MV-4-11 (cell line): ENCODE measurements at places on chromosomes 5 and 9.
A peak's percentile ranks its signal among the peaks of the same experiment; 100 is the strongest.

- peak; percentile 76 for DNase-seq
Measured at GRCh38 chr5:159083548-159084452, 15.9 kb downstream of the EBF1 start.

DNA sequence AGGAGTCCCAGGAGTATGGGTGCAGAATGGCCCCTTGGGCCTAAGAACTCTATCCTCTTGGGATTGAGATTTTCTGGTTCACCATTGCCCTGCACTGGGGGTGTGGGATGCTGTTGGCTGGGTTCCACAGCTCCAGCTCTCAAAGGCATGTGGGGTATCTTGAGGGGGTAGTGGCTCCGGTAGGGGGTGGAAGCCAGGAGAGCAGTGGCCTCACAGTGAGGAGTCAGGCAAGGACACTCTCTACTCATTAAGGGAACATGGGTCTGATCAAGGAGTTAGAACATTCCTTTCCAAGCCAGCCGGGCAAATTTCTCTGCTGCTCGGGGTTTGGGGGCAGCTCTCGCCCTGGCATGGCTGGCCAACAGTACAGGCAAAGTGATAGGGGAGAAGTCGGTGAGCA lies 33.0 kb downstream of the LARP1 start:
- DNase-seq: no peak

- DNase-seq: no peak
Measured at GRCh38 chr9:112273876-112274275, 59.5 kb downstream of the PTBP3 start.

GRCh38 chr5:76081811-76082771 lies 1.1 kb upstream of the SV2C start:
- DNase-seq: no peak

DNA sequence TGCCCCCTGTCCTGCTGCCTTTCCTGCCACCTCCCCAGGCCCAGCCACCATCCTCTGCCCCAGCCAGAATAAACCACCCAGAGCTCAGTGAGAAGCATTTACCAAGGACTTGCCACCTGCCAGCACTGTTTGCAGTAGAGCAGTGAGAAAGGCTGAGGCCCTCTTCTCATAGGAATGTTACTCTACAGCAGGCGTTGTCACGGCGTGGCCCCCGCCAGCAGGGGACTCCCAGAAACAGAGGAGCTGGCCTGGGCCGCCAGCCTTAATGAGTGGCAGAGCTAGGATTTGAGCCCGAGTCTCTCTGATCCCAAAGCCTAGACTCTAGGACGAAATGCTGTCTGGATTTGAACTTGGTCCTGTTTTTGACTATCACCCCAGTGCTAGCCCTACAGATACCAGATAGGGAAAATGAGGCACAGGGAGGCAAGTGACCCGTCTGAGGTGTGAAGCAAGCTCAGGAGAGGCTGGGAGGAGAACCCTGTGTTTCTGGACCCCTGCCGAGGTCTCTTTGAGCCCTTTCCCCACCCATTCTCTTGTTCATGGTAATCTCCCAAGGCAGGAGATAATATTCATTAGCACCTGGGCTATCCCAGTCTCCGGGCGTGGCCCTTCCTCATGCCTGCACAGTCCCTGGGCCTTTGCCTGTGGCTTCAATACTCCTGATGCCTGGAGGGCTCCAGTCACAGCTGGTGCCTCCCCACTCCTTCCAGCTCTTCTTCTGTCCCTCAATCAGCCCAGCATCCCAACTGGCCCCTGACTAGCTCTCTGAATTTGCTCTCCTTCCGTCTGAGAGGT lies 30.7 kb downstream of the HRH2 start:
- no peak for DNase-seq

DNA sequence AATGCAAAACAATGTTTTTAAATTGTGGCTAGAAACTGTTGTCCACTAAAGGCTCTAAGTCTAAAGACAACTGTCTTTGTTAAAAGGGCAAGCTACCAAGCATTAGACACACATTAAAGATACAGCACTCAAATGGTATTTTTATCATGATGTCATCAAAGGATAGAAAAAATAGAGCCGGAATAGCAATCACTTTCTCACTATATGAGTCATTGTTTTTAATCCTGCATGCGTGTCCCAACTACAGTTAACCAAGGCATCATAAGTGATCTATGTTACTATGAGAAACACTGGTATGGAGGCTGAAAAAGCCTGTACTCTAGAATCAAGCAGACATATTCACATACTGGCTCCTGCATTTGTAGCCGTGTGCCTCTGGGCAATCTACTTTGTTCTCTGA lies 1.9 kb upstream of the PJA2 start:
- peak; percentile 79 for DNase-seq

DNA sequence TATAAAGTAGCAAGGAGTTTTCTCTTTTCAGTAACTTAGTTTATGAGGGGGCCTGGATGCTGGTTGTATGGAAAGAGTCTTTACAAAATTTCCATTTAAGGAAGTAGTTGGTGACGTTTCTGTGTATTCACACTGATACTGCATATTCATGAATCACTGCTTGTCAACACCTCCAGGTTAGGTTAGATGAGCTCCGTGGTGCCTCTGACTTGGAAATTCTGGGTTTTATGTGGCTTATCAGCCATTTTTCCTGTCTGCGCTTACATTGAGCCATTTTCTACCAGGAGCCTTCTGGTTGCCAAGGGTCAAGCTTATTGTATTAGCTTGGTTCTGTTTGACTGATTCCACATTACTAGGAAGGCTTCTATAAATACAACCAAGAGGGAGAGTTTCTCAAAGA lies 128.3 kb downstream of the SLC28A3 start:
- no peak for DNase-seq

DNA sequence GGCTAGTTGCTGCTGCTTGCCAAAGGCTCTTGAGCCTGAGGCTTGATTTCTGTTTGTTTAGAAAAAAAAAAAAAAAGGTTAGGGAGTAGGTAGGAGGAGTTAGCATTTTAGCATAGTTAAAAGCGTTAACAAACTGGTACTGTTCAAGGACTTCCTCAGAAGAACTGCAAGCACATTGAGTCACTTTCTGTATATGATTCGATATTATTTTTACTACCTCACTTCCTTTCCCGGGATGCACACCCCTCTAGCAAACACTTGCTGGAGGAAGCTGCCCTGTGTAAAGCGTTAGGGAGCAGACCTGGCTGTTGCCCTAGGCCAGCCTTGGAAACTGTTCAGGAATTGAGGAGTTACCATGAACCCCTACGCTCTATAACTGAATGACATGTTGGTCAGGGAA lies 15.7 kb upstream of the CEP120 start:
- DNase-seq: peak; percentile 36

GRCh38 chr5:93070938-93071337 lies 510.1 kb downstream of the NR2F1-AS1 start:
- DNase-seq: no peak

GRCh38 chr9:23447944-23448343 lies 378.1 kb downstream of the ELAVL2 start:
- DNase-seq: no peak

DNA sequence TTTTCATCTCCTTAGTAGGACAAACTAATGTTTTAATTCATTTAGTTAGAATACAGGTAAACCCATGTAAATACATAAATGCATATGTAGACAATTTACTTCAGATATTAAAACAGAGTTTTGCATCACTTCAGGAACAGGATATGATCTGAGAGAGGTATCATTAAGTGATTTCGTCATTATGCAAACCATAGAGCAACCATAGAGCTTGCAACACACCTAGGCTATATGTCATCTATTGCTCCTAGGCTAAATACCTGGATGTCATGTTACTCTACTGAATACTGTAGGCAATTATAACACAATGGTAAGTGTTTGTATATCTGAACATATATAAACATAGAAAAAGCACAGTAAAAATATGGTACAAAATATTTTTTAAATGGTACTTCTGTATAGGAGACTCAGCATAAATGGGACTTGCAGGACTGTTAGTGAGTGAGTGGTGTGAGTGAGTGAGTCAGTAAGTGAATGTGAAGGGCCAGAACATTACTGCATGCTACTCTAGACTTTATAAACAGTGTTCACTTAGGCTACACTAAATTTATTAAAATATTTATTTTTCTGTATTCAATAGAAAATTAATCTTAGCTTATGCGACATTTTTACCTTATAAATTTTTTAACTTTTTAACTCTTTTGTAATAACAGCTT lies 1377.5 kb upstream of the CDH9 start:
- no peak for DNase-seq

DNA sequence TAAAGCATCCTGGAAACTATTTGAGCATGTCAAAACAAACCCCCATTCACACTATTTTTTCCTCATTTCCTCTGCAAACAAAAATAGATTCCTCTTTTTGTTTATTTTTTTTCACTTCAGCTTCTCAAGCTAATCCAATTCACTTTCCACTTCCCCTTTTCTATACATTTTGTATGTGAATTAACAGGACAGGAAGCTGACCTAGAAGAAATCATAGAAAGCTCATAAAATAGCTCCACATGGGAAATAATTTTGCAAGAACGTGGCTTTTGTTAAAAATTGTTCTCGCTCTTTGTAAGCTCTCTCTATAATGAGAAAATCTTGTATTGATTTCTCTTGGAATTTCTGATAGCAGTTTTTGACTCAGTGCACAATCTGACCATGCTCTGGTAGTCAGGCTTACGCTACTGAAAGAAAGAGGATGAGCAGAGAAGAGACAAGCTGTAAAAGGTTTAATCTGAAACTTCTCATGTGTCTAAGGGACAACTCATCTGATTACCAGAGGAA lies 215.8 kb downstream of the ADAMTS12 start:
- DNase-seq: peak; percentile 96

DNA sequence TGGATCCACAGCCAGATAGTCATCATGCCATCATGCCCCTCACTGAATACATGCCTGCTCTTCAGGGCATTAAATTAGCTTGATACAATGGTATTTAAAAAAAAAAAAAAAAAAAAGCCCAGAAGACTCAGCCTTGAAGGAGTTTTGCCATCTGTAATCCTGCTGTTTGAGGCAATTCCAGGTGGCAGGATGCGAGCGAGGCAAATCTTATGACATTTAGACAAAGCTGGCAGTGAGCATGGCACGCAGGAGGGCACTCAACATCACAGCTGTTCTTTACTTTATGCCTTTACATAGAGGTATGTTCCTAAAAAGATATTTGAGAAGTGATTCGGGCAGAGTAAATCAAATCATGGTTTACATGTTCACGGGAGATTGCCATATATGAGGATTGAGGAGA lies 692.0 kb upstream of the DMAC1 start:
- no peak for DNase-seq

DNA sequence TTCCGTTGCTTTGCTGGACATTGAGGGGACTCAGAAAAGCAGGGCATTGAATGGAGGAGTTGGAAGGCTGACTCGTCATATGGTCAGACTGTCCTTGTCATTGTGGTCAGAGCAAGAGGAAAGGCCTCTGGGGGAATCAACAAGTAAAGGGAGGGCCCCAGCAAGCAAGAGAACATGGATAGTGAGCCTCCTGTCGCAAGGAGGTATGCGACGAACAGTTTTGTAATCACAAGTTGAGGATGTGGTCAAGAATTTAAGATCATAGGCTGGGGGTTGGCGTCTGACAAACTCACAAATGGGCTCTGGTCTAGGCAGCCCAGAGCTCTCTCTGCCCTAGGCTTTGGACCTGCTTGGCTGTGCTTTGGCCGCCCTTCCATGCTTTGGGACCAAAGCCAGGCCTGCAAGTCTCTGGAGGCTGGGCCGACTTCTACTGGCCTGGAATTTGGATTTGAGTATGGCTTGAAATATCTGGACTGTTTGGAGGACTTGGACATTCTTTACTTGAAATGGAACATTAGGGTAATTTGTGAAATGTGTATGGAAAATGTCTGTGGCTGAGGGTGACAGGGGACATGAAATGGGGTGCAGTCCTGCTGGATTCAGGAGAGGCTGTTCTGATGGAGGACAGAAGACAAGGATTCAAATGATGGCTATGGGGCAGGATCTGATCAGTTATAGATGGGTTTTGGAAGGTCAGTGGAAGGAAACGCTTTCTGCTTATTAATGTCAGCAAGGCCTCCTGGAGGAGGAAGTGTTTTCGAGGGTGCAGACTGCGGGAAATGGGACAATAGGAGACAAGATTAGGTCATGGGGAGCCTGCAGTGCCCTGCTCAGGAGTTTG lies 19.2 kb upstream of the NDST1 start:
- DNase-seq: peak; percentile 64

DNA sequence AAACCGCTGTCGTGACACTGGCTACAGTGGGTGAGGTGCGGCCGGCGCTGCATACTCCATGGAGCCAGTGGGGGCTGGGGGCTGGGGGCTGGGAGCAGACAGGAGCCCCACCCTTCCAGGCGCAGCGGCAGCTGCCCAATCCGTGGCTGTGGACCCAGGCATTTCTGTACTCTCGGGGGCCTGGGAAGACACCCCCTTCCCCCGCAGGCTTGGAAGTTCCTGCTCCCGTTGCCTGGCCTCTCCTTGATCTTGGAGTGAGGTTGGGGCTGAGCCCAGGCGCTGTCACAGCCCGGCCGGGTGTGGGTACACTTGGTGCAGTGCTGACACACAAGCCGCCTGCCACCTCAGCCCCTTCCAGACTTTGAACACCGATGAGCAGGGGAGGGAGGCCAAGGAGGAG lies 27.7 kb upstream of the GGTA1 start:
- DNase-seq: no peak

GRCh38 chr9:96867079-96867804 lies 12.9 kb upstream of the ZNF782 start:
- DNase-seq: no peak

DNA sequence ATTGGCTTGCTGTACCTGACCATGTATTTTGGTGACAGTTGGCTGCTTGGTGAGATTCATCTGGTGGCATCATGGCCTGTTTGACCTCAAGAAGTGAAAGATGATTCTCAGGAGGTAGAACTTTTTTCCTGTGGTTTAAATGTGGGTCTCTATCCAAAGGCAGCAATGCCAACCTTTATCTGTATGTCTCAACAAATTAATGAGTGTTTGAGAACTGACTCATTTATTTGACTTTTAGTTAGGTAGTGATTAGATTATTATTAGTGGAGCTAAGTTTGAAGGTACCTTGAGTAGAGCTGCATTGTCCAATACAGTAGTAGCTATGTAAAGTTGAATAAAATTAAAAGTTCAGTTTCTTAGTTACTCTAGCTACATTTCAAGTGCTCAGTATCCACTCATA lies 48.2 kb downstream of the TLE4 start:
- no peak for DNase-seq

DNA sequence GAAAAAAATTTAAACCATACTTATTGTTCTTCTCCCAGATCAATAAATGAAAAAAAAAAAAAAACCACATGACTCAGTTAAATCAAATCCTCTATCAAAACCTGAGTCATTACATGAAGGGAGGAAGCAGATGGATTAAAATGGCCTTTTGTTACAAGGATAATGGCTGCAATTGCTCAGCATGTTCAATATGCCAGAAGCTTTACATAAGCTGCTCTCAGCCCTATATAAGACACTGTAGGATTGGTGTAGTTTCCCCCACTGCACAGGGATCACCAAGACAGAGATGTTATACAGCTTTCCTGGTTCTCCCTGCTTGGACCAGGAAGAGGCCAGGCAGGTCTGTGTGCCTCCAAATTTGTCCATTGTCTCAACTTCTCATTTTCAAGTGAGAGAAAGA lies 101.6 kb upstream of the MAP1B start:
- DNase-seq: no peak

GRCh38 chr5:152514827-152515397 lies 109.8 kb upstream of the NMUR2 start:
- peak; percentile 28 for DNase-seq

GRCh38 chr5:80174790-80175189 lies 81.1 kb downstream of the SERINC5 start:
- DNase-seq: peak; percentile 22

- DNase-seq: no peak
Measured at GRCh38 chr5:114346181-114346580, 15.7 kb upstream of the KCNN2 start.
